ENCODE measurements at places on chromosomes 1 and 21.

GRCh38 chr1:111818081-111818480, 62.4 kb downstream of the DDX20 start:
- DNase-seq: no peak

DNA sequence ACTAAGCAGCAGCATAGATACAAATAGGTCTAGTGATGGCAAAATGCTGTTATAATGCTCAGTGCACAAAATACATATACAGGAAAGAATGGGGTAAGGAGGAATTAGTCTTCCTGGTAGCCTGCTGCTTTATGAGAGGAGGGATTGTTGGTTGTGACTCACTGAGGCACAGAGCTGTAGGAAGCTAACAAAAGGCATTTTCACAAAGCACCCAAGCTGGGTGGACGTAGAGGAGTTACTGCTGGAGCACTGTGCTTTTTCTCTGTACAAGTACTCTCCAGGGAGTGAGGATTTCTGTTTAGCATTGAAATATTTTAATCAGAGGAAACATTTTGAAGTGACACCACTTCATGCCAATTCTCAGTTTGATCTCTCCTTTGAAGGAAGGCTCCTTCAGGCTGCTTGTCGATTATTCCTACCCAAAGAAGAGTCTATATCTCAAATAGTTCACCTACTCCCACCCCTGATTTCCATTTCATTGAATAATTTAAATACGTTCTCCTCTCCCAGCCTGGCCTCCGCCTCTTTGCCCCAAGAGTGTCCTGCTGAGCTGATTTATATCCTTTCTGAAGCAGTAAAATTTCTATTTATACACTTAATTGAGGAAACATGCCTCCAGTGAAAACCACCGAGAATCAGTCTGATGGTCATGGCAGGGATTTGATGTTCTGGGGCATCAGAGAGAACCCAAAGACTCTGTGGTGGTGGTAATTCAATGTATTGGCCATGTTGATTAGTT, 271.9 kb downstream of the HHAT start:
- no peak for DNase-seq

DNA sequence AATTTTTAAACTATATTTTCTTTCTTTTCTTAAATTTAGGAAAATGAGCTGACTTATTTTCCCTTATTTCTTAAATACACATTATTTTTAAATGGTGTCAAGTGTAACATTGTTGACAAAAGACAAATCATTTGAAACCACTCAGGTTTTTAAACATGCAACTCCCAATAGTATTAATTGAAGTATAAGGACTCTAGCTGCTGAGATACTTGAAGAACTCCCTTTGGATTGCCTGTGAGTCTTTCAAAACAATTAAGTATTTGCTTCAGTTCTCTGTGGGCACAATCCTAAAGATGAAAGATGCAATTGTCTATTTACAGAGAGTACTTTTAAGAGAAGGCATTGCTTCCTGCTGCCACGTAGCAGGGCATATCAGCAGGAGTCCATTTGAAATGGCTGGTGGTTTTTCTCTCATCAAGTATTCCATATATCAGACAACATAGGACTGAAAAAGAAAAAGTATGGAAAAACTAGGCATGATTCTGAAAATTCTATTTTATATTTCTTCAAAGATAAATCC, 373.4 kb downstream of the NEGR1 start:
- DNase-seq: no peak

DNA sequence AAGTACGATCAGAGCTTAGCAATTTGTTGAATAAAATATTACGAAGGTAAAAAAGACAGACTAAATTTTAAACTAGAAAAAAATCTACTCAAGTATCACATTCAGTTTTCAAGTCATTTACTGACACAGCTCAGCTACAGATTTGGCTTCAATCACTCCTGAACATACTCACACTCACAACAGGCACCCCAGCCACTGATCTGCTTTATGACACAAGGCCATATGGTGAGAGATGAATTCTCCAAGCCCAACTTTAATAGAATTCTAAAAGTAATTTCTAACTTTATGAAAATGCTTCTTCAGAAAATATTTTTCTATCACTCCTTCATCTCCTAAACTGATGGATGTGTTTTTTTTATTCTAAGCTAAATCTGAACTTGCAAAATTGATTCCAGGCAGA, 337.1 kb downstream of the HHIPL2 start:
- DNase-seq: no peak

DNA sequence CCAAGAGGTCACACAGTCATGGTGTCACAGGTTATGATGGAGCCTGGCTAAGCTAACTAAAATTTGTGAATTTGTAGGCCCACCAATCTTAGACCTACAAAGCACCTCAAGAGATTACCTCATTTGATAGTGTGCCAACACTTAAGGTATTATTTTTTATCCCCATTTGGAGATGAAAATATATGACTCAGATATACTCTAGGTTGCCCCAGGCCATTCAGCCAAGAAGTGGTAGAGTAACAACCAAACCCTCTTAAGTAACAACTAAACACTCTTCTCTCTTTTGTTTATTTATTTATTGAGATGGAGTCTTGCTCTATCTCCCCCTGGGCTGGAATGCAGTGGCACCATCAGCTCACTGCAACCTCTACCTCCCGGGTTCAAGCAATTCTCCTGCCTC, 14.3 kb downstream of the NPL start:
- DNase-seq: no peak
